ENCODE measurements at places on chromosomes 13 and 19. TPM values are rescaled to one million over a fixed set of nuclear protein-coding genes. Genes with fewer than 3 reads are reported as not detected.

The NLRP5 gene
- total RNA-seq, result not detected

The EPSTI1 gene
- 2.4 TPM for total RNA-seq

The NKG7 gene
- total RNA-seq, result not detected

The IRGC gene
- not detected for total RNA-seq

The VN1R4 gene
- total RNA-seq, result not detected

The CABP5 gene
- not detected for total RNA-seq

The SAFB2 gene
- 46.5 TPM for total RNA-seq

The CRB3 gene
- total RNA-seq, result not detected

The OVOL3 gene
- total RNA-seq, result not detected

The FARP1 gene
- total RNA-seq, result 34.0 TPM

The TMEM145 gene
- total RNA-seq, result 0.77 TPM

The ZSCAN4 gene
- total RNA-seq, result not detected

The ANKLE1 gene
- 1.00 TPM for total RNA-seq

The ZNF285 gene
- total RNA-seq, result 3.1 TPM

The KIR2DL1 gene
- total RNA-seq, result not detected

The TUBA3C gene
- not detected for total RNA-seq

The C19orf85 gene
- not detected for total RNA-seq

The PLIN5 gene
- total RNA-seq, result not detected

The RGCC gene
- 17.0 TPM for total RNA-seq

The GNA15 gene
- 0.11 TPM for total RNA-seq

The ZNF506 gene
- total RNA-seq, result 12.7 TPM

The TEX26 gene
- not detected for total RNA-seq

The PTH2 gene
- total RNA-seq, result not detected

The NLRP11 gene
- not detected for total RNA-seq

The OR4F17 gene
- not detected for total RNA-seq

The WDR88 gene
- not detected for total RNA-seq

The KCTD4 gene
- not detected for total RNA-seq

The CPAMD8 gene
- total RNA-seq, result 1.5 TPM

The ATXN8OS gene
- total RNA-seq, result not detected

The ATP8A2 gene
- total RNA-seq, result 0.22 TPM

The CERS1 gene
- 1.1 TPM for total RNA-seq

The ZNF536 gene
- not detected for total RNA-seq

The NLRP9 gene
- not detected for total RNA-seq

The NLRP7 gene
- total RNA-seq, result 0.22 TPM

All from uterine smooth muscle cell (primary cell).